Ascending aorta (tissue), 2 donors: ENCODE measurements at places on chromosomes 5 and 9. TPM values are rescaled to one million over a fixed set of nuclear protein-coding genes. Genes with fewer than 3 reads are reported as not detected.

The LCN15 gene
- total RNA-seq = not detected

The PCDHA3 gene
- total RNA-seq = not detected

DNA sequence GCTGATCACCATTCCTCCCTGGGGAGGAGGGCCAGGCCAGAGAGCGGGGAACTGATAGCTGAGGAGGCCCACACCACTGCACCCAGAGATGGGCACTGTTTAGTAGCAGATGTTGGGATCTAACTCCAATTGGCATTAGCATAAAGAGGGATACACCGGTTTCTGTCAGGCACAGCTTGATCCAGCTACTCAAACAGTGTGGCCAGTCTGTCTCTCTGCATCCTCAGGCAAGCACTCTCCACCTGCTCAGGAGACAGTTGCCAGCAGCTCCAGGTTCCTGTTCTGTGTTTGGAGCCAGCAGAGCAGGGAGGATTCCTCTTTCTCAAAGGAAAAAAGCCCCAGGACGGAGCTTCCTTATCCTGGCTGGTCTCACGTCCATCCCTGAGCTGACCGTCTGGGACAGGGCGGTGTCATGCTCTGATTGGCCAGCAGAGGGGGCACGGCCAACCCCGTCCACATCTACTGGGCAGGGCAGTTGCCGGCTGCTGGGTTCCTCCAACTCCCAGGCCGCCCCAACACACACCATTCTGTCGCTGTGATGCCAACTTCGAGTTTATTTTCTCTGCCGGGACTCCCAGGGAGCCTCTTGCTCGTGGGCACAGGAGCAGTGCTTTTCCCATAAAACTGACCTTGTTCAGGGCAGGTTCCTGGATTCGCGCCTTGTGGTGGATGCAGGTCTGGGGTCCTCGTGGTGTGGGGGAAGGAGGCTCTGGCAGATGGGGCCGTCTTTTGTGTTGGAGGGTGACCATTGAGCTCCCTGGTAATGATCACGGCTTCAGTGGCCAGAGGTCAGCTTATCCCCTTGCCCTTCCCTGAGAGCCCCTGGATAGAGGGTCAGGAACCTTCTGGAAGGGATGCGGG lies 47.9 kb downstream of the COL5A1 start:
- no peak overlapping the region for H3K4me3 ChIP-seq
- no peak for DNase-seq
- no peaks in the 10 kb centered on the region for H3K27me3 ChIP-seq
- peaks cover 11% of the 10 kb centered on the region for H3K4me1 ChIP-seq

GRCh38 chr9:79053598-79053997 lies 518.2 kb upstream of the TLE4 start:
- H3K27me3 ChIP-seq = no peaks in the 10 kb centered on the region
- no peaks in the 10 kb centered on the region for H3K36me3 ChIP-seq
- no peak overlapping the region for H3K27ac ChIP-seq

- H3K27ac ChIP-seq = no peak overlapping the region
- no peaks in the 10 kb centered on the region for H3K4me1 ChIP-seq
- no peak overlapping the region for H3K4me3 ChIP-seq
- DNase-seq = no peak
- no peaks in the 10 kb centered on the region for H3K27me3 ChIP-seq
- H3K36me3 ChIP-seq = no peaks in the 10 kb centered on the region
Measured at GRCh38 chr5:100852988-100853449, 50.1 kb downstream of the ST8SIA4 start.

DNA sequence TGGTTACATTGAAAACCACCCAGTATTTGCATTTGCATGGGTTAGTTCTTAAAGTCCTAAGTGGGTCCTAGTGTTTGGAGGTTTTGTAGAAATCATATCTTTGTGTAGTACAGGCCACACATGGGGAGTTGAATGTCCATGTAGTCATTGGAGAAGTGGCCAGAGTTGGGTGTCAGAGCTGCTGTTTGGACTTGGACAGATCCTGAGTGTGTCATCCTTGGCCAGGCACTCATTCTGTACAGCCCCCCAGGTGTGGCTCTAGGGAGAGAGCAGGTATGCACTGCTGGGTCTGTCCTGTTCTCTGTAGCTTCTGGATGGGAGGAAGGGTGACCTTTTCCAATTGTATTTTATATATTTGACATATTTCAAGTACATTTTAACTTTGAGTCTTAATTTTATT lies 82.4 kb downstream of the IQGAP2 start:
- H3K27me3 ChIP-seq = no peaks in the 10 kb centered on the region
- no peaks in the 10 kb centered on the region for H3K36me3 ChIP-seq
- no peak for DNase-seq
- H3K4me1 ChIP-seq = no peaks in the 10 kb centered on the region
- H3K4me3 ChIP-seq = no peak overlapping the region
- H3K27ac ChIP-seq = no peak overlapping the region
